ENCODE measurements at places on chromosomes 11 and 22.

DNA sequence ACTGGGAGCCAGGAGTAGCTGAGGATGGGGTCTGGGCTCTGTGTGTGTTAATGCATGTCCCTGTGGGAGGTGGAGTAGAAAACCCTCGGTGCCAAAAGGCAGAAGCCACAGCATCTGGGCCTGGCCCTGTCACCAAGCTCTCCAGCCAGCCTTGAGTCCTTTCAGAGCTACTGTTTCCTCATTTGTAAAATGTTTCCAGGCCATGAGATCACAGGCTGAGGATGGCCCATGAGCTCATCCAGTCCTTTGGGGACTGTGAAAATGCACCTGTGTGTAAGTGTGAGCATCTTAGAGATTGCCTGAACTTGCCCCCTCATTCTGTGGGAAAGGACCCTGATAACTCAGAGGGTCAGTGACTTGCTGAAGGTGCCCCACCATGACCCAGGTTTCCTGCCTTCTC is 9.1 kb downstream of the ANKK1 start:
- H3K27ac ChIP-seq: no peak overlapping the region
- H3K27me3 ChIP-seq: no peaks in the 10 kb centered on the region
- DNase-seq: no peak

DNA sequence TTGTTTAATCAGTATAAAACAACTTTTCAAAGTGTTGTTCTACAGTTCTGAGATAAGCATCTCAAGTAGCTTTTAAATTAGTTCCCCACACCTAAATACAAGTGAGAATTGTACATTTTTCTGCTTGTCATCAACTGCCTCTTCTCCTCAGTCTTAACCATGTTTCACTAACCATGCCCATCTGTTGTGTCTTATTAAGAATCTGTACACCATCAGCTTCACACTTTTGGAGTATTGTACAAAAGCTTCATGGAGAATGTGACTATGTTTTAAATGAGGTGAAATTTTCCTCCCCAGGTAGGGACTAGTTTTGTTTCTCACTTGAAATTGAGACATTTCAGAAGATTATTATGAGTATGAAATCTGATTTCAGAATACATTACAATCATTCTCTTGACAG is 52.4 kb downstream of the SIK2 start:
- no peaks in the 10 kb centered on the region for H3K4me1 ChIP-seq
- no peak overlapping the region for H3K27ac ChIP-seq
- H3K36me3 ChIP-seq: peaks cover 11% of the 10 kb centered on the region

GRCh38 chr11:123407130-123407995 is 22.7 kb upstream of the GRAMD1B start:
- H3K36me3 ChIP-seq: no peaks in the 10 kb centered on the region
- H3K27me3 ChIP-seq: no peaks in the 10 kb centered on the region
- peak overlapping the region; percentile 31 for H3K27ac ChIP-seq
- peak; percentile 41 for DNase-seq

GRCh38 chr11:47373876-47374719 is 4.2 kb downstream of the SPI1 start:
- H3K4me3 ChIP-seq: no peak overlapping the region
- H3K4me1 ChIP-seq: peaks cover 7% of the 10 kb centered on the region
- DNase-seq: peak; percentile 90
- H3K27me3 ChIP-seq: peaks cover 6% of the 10 kb centered on the region
